ENCODE measurements at places on chromosomes 2 and 18. TPM values are rescaled to one million over a fixed set of nuclear protein-coding genes. Genes with fewer than 3 reads are reported as not detected.

Gene REG3G
- not detected for total RNA-seq

Gene TMEM17
- total RNA-seq = 2.4 TPM

Gene GDF7
- total RNA-seq = 1.2 TPM

Gene PSTPIP2
- total RNA-seq = 19.0 TPM

Gene MDH1B
- total RNA-seq = 6.9 TPM

Gene AP1S3
- 20.7 TPM for total RNA-seq

Gene ANKRD30B
- total RNA-seq = not detected

Gene GPN1
- total RNA-seq = 63.6 TPM

Gene BOLL
- not detected for total RNA-seq

Gene IKZF2
- 0.80 TPM for total RNA-seq

Gene ZNF385B
- total RNA-seq = not detected

Gene HOXD8
- total RNA-seq = 4.1 TPM

Gene SPP2
- not detected for total RNA-seq

Gene PJVK
- total RNA-seq = 0.98 TPM

Gene REL
- total RNA-seq = 4.1 TPM

Gene PTPN18
- total RNA-seq = 24.4 TPM

Gene OXER1
- total RNA-seq = not detected

Gene RBM44
- 0.25 TPM for total RNA-seq

Gene POMC
- not detected for total RNA-seq

Gene CNTNAP5
- total RNA-seq = not detected

Data from G401 (cell line).